ENCODE measurements at places on chromosomes 11 and 22.

- DNase-seq: peak; percentile 15
Observed at GRCh38 chr11:7548659-7549274, 35.0 kb downstream of the PPFIBP2 start.

DNA sequence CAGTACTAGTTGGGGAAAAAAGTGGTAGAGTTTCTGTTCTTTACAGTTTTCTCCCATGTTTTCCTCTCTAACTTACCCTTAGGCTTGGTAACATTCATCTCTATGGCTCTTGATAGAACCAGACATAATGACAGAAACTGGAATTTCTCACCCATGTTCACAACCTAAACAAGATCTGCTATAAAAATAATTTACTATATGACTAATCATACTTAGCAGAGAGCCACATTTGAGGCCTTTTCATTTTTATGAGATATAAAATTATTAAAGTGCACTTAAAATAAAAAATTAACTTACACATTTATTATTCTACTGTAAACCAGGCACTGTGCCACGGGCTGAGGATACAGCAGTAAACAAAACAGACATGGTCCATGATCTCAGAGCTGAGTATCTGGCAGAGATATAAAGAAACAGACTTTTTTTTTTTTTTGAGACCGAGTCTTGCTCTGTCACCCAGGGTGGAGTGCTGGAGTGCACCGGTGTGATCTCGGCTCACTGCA, 98.1 kb downstream of the GAB2 start:
- no peak for DNase-seq

DNA sequence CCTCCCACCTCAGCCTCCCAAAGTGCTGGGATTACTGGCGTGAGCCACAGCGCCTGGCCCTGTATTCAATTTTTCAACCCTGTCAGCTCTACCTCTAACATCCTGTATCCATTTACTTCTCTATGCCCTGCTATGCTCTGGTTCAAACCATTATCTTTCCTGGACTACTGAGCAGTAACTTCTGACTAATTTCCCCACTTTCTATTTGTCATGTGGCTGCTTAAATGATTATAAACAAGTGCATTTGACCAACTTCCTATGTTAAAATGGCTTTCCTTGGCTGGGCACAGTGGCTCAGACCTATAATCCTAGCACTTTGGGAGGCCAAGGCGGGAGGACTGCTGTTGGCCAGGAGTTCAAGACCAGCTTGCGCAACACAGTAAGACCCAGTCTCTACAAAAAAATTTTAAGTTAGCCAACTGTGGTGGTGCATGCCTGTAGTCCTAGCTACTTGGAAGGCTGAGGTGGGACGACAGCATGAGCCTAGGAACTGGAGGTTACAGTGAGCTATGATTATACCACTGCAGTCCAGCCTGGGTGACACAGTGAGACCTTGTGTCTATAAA, 2.1 kb downstream of the MED19 start:
- no peak for DNase-seq

- no peak for DNase-seq
Observed at GRCh38 chr11:60389279-60389910, 6.9 kb upstream of the MS4A14 start.

DNA sequence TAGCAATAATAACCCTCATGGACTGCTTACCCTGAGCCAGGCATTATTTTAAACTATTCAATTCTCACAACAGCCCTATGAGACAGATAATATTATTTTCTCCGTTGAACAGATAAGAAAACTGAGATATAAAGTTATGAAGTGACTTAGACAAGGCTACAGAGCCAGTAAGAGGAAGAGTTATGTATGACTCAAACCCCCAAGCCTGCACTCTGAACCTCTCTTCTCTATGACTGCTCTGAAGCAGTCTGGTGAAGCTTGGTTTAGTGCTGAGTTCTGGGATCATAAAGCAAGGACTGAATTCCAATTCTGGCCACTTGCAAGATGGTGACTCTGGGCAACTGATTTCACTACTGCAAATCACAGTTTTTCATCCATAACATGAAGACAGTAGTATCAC, 34.5 kb downstream of the TNKS1BP1 start:
- no peak for DNase-seq

DNA sequence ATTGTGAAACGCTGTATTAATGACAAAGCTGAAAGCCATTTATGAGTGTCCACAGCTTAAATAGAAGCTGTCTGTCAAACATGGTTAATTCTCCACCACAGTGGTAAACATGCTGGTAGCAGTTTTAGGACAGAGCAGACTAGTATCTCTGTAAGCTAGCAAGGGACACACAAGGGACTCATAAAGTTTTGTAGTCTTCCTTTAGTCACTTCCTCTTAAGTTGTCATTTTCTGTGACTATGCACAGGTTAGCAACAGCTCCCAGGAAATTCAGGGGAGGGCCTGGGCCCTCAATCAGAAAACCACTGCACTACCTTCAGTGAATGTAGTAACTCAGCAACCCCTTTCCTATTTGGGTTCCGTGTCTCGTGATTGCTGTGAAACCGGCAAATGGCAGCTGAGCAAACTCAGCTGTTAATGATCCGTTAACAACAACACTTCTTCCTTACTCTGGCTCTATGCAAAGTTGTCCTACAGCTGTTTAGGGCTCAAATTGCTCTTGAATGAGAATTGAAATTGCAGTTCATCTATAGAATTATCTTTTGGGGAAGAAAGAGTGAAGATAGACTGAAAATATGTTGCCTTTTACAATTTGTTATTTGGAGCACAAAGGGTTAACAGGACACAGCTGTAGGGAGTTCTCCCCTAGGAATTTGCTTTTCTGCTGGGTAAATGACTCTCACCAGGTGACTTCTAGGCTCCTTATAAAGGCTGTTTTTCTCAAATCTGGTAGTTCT, at the start of gene MMP26:
TSS of gene MMP26 (plus strand) at position 731 of the 736 bp plus-strand sequence.
- DNase-seq: peak; percentile 90

DNA sequence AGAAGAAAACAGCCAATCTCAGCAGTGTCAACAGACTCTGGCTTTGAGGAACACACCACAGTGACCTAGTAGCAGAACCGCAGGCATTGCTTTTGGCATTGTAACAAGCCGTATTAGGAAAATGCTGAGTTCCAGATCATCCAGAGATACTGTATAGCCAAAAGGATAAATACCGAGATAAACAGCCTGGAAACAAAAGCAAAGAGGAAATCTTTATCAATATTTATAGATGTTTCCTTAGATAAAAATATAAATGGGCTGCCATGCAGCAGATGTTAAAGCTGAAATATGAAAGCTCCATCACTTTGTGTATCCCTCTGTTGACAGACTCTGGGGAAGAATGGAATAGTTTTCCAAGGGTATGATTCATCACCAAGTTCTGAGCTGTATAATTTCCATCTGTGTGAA, 98.9 kb upstream of the TP53AIP1 start:
- no peak for DNase-seq

DNA sequence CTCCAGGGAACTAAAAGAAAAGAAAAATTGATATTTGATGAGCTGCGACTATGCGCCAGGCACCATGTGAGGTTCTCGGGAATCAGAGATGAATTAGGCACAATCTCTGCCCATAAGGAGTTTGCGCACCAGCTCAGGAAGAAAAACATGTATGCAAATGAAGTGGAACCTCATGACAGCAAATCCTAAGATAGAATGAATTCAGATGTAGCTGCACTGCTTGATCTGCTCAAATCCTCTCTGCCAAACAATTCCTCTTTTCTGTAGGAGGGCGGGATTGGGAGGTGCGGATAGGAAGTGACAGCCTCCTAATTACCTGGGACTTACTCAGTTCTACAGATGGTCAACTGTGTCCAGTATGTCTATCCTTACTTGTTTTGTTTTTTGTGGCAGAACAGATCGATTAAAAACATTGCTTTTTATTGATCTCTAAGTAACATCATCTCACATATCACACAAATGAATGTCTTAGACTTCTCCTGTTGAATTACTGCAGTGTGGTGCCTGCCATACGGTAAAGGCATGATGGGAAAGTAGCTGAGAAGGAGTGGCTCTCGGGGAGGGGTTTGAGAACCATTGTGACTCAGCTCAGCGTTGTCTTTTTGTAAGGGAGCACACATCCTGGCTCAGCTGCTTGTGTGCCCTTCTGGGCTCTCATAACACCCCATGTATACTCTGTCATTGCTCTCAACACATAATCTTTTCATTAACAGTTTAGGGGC, 13.9 kb downstream of the CRTAM start:
- DNase-seq: no peak

- DNase-seq: no peak
Observed at GRCh38 chr11:75918331-75918730, 103.3 kb downstream of the UVRAG start.

Data from NCI-H2081 (cell line).